Stimulated activated CD4-positive, alpha-beta T cell treated with anti-CD3 and anti-CD28 coated beads, Interleukin-1b, Interleukin-23, amount 100 ng/mL, for 4 hours (primary cell): ENCODE measurements at places on chromosomes 3 and 15.

DNA sequence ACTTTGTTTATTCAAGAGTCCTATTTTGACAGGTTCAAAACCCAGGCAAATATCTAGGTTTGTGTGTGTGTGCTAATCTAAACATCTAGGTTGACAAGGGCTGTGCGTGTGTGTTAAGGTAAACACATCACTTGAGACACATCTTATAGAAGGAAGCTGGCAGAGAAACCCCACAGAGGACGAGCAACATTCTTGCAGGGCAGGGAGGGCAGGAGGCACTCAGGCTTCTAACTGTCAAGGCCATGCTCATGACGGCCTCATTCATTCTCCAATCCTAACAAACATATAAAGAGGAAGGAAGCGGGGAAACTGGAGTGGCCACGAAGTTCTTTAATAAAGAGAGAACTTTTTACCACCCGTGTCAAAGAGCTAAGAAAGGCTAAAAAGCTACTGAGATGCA is 43.4 kb downstream of the SLCO2A1 start:
- no peak for DNase-seq

GRCh38 chr3:31671451-31671850 is 138.7 kb downstream of the STT3B start:
- no peak for DNase-seq

DNA sequence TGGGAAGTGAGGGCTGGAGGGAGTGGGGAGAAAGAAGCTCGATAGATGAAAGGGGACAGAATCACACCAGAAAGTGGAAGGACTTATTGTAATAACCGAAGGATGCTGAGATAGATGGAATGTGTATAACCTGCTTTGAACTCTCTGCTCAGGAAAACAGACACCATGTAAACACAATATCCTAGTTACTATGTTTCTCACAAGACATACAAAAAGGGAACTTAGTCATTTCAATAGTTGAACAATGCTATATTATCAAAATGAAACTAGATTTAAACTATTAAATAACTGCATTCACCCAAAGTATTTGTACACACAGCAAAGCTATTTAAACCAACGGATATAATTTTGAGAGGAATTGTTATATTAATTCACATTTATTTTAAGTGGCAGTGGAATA is 108.3 kb upstream of the GADL1 start:
- no peak for DNase-seq

DNA sequence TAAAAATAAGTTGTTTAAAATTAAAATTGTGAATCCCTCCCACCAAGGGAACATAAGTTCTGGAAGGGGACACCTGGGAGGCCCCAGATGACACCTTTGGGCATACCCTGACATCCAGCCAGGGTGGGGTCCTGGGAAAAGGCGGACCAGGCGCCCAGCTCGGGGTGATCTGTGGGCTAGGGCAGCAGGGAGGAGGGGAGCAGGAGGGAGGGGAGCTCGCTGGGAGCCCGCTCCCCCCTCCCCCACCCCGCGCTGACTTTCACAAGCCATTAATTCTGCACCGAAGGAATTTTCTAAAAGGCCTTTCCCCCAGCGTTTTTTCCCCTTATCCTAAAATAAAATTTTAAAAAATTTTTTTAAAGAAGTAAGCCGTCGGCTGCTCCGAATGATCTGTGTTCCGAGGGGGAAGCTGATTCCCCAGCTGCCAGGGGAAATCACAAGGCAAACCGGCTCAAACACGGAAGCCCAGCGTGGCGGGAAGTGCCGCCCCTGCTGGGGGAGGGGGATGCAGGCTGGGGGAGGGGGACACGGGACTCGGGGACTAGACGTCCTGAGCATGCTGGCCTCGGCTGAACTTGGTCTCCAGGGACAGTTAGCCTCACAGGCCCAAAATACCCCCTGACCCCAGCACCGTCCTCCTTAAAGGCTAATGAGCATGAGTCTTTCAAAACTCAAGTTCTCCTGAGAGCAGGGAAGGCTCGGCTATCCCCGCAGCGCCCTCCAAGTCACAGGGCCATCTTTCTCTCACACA is 13.9 kb downstream of the PLXND1 start:
- DNase-seq: no peak

DNA sequence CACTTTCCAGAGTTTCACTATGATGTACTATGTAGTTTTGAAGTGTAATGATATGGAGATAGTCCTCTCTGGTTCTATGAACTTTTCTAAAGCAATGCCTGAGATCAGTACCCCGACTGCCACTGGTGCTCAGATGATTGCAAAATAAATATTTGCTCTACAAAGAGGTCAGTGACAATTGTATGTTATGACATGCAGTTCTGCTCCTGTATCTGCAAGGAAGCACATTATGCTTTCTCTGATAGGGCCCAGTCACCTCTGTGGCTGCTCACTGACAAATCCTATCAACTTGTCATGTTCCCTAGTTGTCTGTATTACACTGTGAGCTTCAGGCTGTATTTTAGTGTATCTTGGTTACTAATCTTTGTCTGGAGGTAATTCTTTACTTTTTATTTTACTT is 362.6 kb downstream of the ROBO1 start:
- DNase-seq: no peak

- no peak for DNase-seq
Observed at GRCh38 chr3:112769286-112769978, 77.2 kb downstream of the CD200R1L start.

- no peak for DNase-seq
Observed at GRCh38 chr3:115321400-115321805, 174.3 kb upstream of the ZBTB20 start.
